LoVo (cell line): ENCODE measurements at places on chromosomes 2 and 18.

DNA sequence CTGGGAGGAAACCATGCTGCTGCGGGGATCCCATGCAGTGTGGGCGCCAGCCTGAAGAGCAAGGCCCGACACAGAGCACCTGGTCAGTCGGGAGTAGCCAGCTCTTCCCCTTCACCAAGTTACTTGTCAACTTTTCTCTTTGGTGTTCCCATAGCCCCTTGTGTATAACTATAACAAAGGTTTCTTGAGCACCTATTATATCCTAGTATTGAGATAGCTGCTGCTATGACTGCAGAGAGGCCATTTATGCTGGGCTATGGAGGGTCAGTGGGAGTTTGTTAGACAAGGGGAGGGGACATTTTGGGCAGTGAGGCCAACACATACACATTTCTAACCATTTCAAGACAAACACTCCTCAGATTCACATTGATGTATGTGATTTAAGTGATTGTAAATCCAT is 10.8 kb downstream of the HK2 start:
- DNase-seq, result no peak

GRCh38 chr2:25276569-25277465 is 64.9 kb downstream of the DNMT3A start:
- no peak for DNase-seq

GRCh38 chr18:50045126-50045525 is 149.8 kb downstream of the MYO5B start:
- DNase-seq, result no peak

DNA sequence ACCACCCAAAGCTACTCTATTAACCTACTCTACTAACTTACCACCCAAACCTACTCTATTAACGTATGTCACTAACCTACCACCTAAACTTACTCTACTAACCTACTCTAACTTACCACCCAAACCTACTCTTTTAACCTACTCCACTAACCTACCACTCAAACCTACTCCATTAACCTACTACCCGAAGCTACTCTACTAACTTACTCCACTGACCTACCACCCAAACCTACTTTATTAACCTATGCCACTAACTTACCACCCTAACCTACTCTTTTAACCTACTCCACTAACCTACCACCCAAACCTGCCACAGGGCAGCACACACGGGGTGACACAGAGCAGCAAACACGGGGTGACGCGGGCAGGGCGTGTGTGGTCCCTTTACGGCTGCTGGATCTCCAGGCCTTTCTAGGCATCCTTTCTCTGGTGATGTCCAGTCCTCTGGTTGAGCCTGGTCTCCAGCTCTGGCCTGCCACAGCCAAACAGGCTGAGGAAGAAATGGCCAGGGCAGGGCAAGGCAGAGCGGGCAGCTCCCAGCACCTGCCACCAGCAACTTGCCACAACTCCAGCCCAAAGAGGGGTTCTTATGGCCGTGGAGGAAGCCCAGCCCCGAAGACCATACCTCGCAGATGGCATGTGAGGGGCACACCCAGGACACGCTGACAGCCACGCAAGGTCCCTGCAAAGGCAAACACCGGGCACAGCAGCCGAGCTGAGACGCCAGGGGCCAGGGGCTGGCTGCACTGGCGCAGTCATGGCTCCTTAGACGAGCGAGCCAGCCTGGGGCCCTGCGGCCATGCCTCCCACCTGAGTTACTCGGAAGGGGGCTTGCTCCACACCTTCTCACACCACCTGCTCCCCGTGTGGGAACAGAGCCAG is 25.7 kb downstream of the PXDN start:
- no peak for DNase-seq

DNA sequence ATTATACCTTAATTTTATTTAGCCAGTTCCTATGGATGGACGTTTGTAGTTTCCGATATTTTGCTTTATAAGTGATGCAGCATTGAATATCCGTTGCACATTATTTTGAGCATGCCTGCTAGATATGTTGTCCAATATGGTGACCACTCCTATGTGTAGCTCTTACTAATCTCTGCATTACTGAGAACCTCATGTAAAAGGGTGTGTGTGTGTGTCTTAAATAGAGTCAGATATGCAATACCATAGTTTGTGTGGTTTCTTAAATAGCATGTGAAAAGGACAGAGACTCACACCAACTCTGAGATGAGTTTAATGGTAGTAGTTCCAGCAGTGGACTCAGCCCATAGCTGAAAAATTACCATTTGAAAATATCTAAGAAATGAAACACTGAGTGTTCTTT is 32.3 kb downstream of the CD8A start:
- DNase-seq, result no peak

- DNase-seq, result no peak
These were observed 7.0 kb upstream of the GPD2 start for GRCh38 chr2:156429211-156429610.

DNA sequence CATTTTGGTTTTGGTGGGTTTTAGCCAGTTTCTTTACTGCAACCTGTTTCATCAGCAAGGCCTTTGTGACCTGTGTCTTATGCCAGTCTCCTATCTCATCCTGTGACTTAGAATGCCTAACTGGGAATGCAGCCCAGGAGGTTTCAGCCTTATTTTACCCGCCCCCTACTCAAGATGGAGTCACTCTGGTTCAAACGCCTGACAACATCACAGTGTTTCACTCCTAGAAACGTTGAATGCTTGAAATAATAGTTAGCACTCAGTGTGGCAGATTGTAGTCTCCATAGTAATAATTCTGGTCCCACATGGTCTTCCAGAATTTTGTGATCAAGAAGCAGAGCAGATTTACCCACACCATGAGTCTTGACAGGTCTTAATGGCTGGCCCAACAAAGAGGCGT is 159.0 kb upstream of the TRIB2 start:
- no peak for DNase-seq

DNA sequence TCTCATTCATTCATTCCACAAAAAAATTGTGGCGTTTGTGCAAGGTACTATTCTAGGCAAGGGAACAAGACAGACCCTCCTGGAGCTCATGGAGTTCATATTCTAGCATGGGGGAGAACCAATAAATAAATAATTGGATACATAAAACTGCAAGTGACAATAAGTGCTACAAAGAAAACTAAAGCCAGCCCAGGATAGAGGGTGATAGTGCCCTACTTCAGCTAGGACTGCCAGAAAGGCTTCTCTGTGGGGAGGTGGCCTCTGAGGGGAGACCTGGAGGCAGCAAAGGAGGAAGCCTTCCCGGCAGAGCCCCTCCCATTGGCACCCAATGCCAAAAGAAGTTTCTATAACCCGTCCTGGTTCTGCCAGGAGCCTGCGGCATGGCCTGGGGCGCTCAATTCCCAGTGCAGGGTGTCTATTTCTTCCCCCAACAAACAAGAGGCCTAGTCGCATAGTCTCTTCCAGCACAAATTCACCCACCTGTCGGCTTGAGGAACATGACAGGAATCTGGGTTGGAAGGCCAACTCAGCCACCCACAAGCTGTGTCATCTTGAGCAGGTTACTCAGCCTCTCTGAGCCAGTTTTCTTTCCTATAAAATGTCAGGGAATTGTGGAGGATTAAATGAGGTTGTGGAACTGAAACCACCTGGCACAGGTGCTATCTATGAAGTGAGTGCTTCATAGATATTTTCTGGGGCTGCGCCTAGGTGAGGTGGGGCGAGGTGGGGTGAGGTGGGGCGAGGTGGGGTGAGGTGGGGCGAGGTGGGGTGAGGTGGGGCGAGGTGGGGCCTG is 94.3 kb downstream of the ZFP36L2 start:
- DNase-seq, result no peak

DNA sequence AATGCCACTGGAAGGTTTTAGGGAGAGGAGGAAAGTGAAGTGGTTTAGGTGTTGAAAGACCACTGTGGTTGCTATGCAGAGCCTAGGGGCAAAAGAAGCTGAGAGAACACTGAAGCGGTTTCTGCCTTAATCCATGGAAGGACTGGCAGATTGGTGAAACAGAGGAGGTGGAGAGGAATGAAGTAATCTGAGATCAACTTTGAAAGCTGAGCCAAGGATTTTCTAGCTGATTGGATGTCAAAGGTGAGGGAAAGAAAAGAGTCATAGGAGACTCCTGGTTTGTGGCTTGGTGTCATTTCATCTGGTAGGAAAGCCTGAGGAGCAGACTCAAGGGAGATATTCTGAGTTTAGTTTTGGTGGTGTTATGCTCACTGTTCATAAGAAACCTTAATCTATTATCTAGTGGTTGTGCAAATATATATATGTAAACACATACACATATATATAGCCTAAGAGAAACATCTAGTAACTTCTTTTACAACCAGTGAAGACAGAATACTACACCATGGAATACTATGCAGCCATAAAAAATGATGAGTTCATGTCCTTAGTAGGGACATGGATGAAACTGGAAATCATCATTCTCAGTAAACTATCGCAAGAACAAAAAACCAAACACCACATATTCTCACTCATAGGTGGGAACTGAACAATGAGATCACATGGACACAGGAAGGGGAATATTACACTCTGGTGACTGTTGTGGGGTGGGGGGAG is 134.1 kb upstream of the CREB1 start:
- no peak for DNase-seq

- DNase-seq, result peak; percentile 86
These were observed 46.4 kb upstream of the SPP2 start for GRCh38 chr2:234003972-234004617.

DNA sequence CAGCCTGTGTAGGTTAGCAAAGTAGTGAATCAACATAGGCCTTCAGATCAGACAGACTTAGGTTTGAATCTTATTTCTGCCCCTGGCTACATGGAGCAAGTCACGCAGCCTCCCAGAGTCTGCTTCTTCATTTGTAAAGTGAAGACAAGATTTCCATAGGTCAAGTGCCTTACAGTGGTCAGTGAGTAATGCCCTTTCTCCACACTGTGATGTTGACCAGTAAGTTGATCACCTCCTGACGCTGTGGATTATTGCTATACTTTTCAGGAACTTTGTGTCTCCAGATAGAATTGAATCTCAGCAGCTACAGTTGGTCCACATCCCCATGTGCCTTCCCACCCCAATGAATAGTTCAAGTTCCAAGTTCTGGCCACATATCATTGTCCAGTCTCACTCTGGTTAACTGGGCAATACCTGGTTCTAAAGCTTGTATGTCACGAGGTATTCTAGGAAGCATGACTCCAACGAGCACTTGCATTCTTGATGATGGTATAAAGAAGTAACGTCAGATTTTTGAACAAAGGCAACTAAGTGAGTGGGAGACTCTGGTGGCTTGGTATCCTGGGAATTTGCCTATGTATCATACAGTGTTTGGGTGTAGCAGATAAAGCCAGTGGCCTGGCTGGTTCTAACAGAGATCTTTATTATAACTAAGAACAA is 2.1 kb upstream of the CLIP4 start:
- DNase-seq, result no peak

GRCh38 chr18:48934415-48934722 is 16.4 kb downstream of the SMAD7 start:
- DNase-seq, result no peak

DNA sequence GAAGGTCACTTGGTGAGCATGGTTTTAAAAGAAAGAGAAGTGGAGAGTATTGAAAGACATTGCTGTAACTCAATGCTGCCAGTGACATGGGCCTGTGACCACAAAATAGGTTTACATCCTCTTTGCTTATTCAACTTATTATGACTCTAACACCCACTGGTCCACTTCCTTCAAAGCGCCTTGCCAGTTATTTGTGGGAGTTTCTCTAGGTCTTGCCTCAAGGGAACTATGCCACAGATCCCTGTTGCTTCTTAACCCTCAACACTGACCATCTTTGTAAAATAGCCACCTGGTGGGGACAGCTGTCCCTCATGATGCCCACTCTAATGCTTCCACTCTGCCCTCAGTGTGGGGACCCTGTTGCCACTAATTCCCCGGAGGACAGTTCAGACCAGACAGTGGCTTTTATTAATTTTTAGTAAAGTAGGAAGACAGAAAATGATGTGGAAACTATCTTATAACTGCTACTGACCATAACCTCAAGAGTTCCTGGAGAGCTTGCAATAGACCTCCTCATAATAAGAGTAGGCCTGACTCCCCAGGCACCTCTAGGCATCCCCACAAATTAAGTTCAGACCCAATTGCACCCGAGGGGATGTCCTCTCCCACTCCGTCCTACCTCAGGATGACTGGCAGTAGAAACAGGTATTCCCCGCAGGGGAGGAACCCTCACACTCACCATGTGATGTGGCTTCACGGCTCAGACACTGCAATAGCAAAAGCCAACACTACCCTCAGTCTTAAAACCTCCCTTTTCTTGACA is 31.3 kb upstream of the SLC25A52 start:
- DNase-seq, result no peak

DNA sequence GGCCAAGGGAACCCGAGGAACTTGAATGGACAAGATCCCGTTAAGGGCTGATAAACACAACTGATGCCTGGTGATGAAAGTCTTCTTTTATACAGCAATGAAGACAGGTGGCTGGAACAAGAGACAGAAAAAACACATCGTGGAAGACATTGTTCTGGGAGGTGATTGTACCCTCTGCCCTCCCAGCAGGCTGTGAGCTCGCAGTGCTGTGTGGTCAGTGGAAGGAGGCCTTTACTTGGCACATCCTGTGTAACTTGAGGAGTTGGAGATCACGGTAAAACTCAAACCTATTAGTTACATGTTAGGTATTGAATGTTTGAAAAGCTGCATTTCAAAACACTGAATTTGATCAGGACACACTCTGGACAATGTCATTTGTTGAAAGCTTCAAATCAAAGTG is 249.9 kb upstream of the EPAS1 start:
- no peak for DNase-seq

GRCh38 chr2:196955036-196955435 is 28.5 kb upstream of the PGAP1 start:
- no peak for DNase-seq

GRCh38 chr2:232485757-232486557 is 1.7 kb downstream of the ECEL1 start:
- no peak for DNase-seq

DNA sequence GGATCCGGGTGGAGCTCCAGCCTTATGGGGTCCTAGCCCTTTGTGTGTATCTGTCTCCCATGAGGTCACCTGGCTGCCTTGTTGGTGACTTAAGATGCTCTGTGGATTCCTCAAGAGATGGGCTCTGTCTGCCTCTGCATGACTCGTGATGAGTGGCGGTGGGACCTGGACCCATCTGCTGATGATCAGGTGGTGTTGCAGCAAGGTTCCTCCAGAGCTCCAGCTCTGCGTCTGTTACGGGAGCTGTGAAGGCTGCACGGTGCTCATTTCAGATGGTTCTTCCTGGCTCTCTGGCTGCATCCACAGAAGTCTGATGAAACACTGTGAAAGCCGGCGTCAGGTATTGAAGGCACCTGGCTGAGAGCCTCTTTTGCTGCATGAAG is 2.4 kb downstream of the AGAP1 start:
- DNase-seq, result peak; percentile 25

- no peak for DNase-seq
These were observed 70.6 kb downstream of the DAW1 start for GRCh38 chr2:227942021-227942420.

- peak; percentile 27 for DNase-seq
These were observed 79.4 kb downstream of the KCTD1 start for GRCh38 chr18:26468931-26469340.
